ENCODE measurements at places on chromosomes 16 and 17. TPM values are rescaled to one million over a fixed set of nuclear protein-coding genes. Genes with fewer than 3 reads are reported as not detected.

SP6 gene
- polyA plus RNA-seq = 0.42 TPM

KRT39 gene
- polyA plus RNA-seq = not detected

NDUFAB1 gene
- polyA plus RNA-seq = 428 TPM

IRX3 gene
- polyA plus RNA-seq = not detected

ZG16B gene
- polyA plus RNA-seq = not detected

SMTNL2 gene
- 0.81 TPM for polyA plus RNA-seq

CLEC18B gene
- polyA plus RNA-seq = 1.6 TPM

DHRS7C gene
- not detected for polyA plus RNA-seq

TEX19 gene
- polyA plus RNA-seq = not detected

TMEM88 gene
- polyA plus RNA-seq = 6.7 TPM

NECAB2 gene
- polyA plus RNA-seq = 9.6 TPM

CLEC16A gene
- polyA plus RNA-seq = 17.8 TPM

FBXW10 gene
- polyA plus RNA-seq = 0.56 TPM
